Lower leg skin (tissue), 4 donors: ENCODE measurements at places on chromosomes 11 and 22. TPM values are rescaled to one million over a fixed set of nuclear protein-coding genes. Genes with fewer than 3 reads are reported as not detected.
A peak's percentile ranks its signal among the peaks of the same experiment; 100 is the strongest.

- peak; percentile 85 for DNase-seq
Measured at GRCh38 chr11:73140213-73141030, 1.7 kb downstream of the FCHSD2 start.

DNA sequence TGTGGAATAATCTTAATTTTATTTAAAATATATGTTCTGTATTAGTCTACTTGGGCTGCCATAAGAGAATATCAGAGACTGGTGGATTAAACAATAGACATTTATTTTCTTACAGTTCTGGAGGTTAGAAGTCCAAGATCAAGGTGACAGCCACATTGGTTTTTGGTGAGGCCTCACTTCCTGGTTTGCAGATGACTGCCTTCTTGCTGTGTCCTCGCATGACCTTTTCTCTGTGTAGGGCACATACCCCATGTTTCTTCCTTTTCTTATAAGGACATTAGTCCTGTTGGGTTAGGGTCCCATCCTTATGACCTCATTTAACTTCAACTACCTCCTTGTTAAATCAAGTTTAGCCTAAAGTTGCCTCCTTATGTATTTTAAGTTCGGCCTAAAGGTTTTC lies 202.7 kb upstream of the MPPED2 start:
- no peak for DNase-seq

GRCh38 chr11:13970986-13971385 lies 8.5 kb downstream of the SPON1 start:
- no peak for DNase-seq

SCARF2 gene
- 9.6 TPM for total RNA-seq

MPPED2 gene
- total RNA-seq, result 1.5 TPM

KCNJ1 gene
- not detected for total RNA-seq

HTR3B gene
- not detected for total RNA-seq
